ENCODE measurements at places on chromosomes 13 and 19. TPM values are rescaled to one million over a fixed set of nuclear protein-coding genes. Genes with fewer than 3 reads are reported as not detected.

DNA sequence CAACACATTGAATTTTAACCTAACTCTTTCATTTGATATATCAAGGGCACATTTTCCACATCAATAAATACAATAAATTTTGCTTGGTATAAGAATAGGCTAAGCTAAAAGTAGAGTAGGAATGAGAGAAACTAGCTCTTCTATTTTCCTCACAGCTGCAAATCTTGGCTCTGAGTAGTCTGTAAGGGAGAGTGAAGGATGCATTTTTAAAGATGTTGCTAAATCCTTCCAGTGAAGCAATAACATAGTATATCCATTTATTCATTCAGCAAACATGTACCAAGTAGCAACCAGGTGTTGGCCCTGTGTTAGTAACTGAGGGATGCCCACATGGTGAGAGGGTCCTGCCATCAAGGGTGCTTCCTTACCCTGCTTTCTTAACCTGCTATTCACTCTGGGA is 799.9 kb downstream of the PCDH9 start:
- DNase-seq, result no peak

- DNase-seq, result no peak
Observed at GRCh38 chr13:60755380-60756163, 358.6 kb downstream of the TDRD3 start.

RASL11A gene
- total RNA-seq, result 11.2 TPM

DNA sequence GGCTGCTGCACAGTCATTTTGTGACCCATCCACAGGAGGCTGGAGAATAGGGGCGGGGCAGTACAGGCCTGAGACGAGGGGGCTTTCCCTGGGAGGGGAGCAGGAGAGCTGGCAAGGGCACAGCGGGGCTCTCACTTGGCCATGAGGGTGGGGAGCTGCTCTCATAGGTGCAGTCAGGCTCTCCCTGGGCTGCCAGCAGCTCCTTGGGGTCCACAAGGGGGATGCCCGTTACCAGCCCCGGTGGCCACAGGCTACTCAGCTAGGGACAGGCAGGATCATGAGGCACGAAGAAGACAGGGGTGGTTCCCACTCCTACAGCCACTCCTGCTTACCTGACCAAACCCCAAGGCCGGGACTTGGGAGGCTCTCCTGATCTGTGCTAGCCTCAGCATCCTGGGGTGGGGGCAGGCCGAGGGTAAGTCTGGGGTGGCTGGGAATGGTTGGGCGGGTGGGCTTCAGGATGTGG is 16.5 kb downstream of the ARHGAP33 start:
- no peak for DNase-seq

- DNase-seq, result no peak
Observed at GRCh38 chr13:40194224-40194806, 472.1 kb downstream of the FOXO1 start.

DNA sequence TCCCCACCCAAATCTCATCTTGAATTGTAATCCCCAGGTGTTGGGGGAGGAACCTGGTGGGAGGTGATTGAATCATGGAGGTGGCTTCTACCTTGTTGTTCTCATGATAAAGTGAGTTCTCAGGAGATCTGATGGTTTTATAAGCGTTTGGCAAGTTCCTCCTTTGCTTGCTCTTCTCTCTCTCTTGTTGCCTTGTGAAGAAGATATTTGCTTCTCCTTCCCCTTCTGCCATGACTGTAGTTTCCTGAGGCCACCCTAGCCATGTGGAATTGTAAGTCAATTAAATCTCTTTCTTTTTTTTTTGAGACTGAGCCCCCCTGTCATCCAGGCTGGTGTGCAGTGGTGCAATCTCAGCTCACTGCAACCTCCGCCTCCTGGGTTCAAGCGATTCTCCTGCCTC is 34.4 kb downstream of the VSTM1 start:
- no peak for DNase-seq

- DNase-seq, result no peak
Observed at GRCh38 chr13:110387451-110388107, 80.5 kb downstream of the COL4A2 start.
